Dermis microvascular lymphatic vessel endothelial cell (primary cell): ENCODE measurements at places on chromosomes 5 and 9. TPM values are rescaled to one million over a fixed set of nuclear protein-coding genes. Genes with fewer than 3 reads are reported as not detected.

- DNase-seq, result no peak
These were observed 366.9 kb downstream of the DMRTA1 start for GRCh38 chr9:22813529-22813928.

DNA sequence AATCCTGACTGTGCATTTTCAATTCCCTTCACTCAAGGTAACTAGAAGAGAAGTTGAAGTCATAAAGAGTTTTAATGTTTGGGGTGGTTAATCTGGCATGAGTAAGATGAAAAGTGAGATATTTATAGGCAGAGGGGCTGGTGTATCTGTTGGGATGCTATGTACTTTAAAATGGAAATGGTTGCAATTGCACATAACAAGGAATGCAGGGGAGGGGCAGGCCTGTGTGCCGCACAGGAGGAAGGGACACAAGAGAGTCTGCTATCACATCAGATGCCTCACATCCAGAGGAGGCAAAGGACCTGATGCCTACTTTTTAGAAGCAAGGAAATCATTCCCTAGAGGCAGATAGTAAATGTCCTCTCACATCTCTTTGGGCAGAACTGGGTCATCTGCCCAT lies 55.5 kb upstream of the OSMR start:
- DNase-seq, result no peak

DNA sequence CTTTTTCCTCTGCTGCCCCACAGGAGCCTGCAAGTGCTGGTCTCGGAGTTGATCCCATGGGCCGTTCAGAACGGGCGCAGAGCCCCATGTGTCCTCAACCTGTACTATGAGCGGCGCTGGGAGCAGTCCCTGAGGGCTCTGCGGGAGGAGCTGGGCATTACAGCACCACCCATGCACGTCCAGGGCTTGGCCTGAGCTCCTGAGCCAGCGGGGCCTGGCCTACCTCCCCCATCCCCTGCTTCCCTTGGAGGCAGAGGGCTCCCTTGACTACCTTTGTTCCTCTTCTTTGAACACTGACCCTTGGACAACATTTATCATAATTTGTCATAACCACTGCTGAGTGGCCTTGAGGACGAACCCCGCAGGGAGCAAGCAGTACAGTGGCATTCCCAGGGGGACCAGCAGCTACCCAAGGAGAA lies 6.9 kb upstream of the SLC27A4 start:
- no peak for DNase-seq

DNA sequence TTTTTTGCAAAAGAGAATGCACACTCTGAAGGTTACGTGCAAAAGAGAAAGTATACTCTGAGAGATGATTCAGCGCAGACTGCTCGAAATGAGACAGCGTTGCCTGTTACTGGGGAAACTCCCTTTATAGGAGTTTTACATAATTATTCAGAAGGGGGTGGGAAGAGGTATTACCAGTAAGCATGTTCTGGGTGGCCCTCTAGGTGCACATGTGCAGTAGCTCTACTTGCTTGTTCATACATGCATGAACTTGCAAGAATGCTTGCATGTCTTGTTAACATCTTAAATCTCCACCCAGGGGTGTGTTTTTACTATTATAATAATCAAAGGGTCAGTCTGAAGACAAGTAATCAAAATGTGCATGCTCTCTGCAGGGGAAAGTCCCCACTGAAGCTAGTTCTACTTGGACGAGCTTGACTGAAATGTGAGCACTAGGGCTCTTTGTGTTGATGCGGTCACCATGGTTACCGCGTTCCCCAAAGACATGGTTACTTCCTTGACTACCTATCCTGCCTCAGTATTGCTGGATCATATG lies 75.5 kb downstream of the SGCD start:
- no peak for DNase-seq

DNA sequence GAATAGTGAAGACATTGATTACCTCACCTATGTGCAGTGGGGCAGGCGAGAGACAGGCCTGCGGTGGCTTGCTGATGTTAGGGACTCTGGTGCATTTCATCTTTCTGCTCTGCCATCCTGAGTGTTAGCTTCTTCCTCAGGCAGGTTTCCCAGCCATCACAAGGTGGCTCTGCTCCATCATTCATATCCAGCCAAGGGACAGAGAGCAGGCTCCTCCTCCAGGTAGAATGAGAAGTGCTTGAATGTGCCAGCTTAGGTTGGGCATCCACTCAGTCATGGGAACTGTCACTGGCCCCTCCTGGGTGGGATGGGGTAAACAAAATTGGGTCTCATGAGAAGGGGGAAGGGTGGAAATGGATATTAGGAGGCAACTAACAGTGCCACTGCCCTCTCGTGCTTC lies 24.8 kb downstream of the GPR107 start:
- no peak for DNase-seq

- no peak for DNase-seq
These were observed 1.5 kb downstream of the BTF3 start for GRCh38 chr5:73499756-73500155.

- no peak for DNase-seq
These were observed 289.3 kb downstream of the ZNF608 start for GRCh38 chr5:124457101-124457500.

- DNase-seq, result no peak
These were observed 55.7 kb downstream of the PLAC8L1 start for GRCh38 chr5:146049704-146050026.

DNA sequence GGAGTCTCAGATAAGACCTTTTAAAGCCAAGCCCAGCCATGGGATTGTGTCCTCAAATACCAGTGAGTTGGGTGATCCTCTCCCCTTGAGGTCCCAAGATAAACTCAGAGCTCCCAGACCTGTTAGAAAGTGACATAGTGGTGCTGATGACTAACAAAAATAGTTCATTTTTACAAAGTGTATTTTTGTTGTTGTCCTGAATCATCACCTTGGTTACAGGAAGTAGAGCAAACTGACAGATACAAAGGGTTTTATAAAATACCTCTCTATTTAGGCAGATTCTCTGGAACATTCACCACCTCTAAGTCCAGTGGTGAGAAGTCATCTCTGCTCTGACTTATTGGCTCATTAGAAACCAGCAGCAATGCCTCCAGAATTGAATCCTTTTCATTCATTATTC lies 259.3 kb downstream of the CEMIP2 start:
- no peak for DNase-seq

DNA sequence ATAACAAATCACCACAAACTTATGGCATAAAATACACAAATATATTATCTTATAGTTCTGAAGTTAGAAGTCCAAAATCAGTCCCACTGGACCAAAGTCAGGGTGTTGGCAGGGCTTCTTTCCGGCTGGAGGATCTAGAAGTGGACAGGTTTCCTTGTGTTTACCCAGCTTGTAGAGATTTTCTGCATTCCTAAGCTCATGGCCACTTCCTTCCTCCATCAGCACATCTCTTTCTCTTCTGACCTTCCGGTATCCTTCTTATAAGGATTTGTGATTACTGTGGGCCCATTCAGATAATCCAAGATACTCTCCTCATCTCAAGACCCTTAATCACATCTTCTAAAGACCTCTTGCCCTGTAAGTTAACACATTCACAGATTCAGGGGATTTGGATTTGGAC lies 97.6 kb downstream of the RAB3C start:
- peak; percentile 66 for DNase-seq

DNA sequence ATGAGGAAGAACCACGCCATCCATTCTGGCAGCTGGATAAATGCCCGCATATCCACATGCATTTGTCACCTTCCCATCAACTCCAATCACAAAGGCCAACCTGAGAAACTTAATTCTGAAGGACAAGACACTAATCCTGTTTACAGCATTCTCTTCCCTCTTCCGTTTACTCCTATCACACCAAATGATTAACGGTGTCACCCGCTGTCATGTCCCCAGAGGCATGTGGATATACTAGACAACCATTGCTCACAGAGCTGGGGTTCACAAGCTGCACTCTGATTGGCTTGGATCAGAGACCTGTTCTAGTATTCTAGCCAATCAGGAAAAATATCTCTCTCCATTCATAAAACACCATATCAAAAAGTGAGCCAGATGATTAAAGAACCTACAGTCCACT lies 3.6 kb downstream of the MACROH2A1 start:
- no peak for DNase-seq

GRCh38 chr9:108983885-108984284 lies 29.4 kb downstream of the CTNNAL1 start:
- DNase-seq, result no peak

DNA sequence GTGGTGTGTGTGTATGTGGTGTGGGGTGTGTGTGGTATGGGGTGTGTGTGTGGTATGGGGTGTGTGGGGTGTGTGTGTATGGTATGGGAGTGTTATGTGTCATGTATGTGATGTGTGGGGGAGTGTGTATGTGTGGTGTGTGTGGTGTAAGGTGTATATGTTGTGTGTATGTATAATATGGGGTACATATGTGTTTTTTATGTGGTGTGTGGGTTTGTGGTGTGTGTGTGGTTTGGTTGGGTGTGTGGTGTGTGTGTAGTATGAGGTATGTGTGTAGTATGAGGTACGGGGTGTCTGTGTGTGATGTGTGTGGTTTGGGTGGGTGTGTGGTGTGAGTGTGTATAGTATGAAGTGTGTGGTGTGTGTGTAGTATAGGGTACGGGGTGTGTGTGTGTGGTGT lies 11.4 kb downstream of the ECSCR start:
- no peak for DNase-seq

GRCh38 chr9:114908805-114909448 lies 21.5 kb downstream of the TNFSF8 start:
- no peak for DNase-seq

- no peak for DNase-seq
These were observed 72.5 kb upstream of the UBTD2 start for GRCh38 chr5:172356047-172356446.

DNA sequence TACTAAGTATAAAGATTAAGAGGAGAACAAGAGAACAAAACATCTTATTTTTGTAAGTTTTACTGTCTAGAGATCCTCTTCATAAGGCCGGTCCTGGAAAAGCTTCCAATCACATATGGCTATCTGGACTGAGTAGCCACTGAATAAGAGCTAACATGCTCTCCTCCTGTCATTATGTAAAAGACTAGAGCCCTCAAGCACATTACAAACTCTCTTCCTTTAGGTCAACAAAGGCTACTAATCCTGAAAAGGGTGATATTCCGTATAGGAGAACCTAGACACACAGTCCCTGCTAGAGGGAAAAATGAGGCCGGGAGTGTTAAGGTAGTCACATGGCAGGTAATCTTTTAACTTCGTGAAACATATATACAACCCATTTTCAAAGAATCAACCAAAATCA lies 665.6 kb downstream of the EFNA5 start:
- no peak for DNase-seq

DNA sequence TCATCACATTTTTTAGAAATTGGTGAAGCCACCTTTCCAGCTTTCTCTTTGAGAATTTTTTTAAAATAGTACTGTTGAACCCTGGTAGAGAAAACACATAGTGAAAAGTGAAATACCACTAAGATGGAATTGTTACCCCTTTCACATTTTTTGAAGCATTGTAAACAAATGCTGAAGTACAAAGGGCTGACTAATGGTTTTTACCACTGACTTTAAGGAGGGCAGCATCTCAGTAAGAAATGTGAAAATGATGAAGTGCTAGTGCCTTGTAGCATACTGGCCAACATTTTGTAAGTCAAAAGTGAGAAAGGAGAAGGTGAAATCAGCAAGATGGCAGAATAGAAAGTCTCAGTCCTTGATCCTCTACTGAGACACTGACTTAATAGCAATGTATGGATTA lies 320.6 kb downstream of the PJA2 start:
- DNase-seq, result no peak

RGS7BP gene
- 0.13 TPM in 2 replicates for total RNA-seq

CPEB4 gene
- total RNA-seq, result 9.5 and 28.4 TPM in 2 replicates

MAP1B gene
- 39.3 and 40.0 TPM in 2 replicates for total RNA-seq

ARHGEF39 gene
- total RNA-seq, result 0.51 and 1.0 TPM in 2 replicates

PTGES gene
- total RNA-seq, result 0.25 and 0.26 TPM in 2 replicates

GNA14 gene
- total RNA-seq, result 4.1 and 72.2 TPM in 2 replicates

TMEM215 gene
- total RNA-seq, result not detected in 2 replicates

PCDHGA8 gene
- 0.64 and 1.1 TPM in 2 replicates for total RNA-seq
